ENCODE measurements at places on chromosomes 1 and 21.
A peak's percentile ranks its signal among the peaks of the same experiment; 100 is the strongest.

DNA sequence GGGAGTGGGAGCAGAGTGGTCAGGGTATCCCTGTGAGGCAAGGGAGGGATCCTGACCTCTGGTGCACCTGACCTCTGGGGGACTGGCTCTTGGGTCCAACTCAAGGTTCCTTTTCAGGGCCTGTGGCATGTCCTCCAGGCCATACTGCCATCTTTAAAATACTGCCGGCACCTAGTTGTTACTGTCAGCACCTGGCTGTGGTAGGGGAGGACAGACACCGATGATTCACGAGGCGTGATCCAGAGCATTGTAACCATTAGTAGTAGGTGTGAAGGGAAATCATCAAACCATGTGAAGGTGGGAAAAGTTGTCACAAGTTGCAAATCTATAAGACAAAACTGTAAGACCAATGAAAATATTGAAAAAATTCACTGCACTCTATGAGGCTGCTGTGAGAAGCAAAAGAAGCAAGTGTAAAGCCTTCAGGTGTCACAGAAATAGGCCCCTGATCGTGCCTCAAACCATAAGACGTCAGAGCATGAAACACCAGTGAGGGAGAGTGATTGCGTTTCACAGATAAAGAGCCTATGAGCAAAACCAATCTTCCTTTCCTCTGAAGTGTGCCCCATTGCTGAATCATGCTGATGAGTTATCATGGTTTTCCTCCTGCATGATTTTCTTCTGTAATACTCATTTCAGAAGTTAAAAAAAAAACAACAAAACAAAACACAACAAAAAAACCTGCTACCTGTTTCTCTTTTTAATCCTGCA lies 55.3 kb downstream of the CDC7 start:
- DNase-seq: no peak

DNA sequence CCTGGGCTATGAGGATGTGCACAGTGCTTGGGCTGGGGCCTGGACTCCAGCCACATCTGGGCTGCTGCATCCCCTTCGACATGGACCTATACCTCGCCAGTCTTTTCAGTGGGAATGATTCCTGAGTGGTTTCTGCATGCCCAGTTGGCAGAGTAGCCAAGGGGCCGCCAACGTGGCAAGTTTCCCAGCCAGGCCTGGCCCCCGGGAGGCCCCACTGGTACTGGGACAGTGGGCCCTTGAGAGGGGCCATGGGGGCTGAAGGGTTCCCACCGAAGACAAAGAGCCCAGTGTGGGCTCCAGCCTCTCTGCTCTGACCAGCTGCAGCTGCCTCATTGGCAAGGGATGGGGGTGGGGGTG lies 15.4 kb downstream of the RAP1GAP start:
- DNase-seq: no peak

- no peak for DNase-seq
Measured at GRCh38 chr1:118484893-118485292, 299.9 kb upstream of the SPAG17 start.

DNA sequence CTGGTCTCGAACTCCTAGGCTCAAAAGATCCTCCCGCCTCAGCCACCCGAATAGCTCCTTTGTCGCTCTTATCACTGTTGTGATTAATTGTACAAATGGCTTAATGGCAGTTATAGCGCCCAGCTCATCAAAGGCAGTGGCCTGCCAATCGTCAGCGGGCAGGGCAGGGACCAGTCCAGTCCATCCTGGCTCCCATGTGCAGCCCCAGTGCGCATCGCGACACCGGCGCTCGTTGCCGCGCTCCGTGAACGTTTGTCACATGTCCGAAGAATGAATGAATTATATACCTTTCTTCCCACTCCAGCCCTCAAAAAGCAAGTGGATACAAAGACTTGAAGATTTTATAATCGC lies 18.4 kb downstream of the MTX1 start:
- no peak for DNase-seq

DNA sequence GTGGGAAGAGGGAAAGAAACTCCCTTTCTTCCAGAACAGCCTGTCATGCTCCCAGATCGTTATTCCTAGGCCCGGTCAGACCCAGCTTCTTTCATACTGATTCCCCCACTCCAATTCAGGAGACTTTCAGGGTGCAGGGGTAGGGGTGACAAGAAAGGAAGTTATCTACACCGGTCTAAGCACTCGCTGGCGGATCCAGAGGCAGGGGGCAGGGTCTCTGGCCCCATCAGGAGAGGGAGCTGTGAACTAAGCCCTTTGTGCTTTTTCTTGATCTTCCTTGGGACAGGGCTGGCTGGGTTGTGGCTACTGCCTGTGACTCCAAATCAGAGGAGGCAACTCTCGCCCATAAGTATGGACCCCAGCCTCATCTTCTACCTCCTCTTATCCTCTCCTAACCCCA lies 44.3 kb downstream of the NEK2 start:
- no peak for DNase-seq

DNA sequence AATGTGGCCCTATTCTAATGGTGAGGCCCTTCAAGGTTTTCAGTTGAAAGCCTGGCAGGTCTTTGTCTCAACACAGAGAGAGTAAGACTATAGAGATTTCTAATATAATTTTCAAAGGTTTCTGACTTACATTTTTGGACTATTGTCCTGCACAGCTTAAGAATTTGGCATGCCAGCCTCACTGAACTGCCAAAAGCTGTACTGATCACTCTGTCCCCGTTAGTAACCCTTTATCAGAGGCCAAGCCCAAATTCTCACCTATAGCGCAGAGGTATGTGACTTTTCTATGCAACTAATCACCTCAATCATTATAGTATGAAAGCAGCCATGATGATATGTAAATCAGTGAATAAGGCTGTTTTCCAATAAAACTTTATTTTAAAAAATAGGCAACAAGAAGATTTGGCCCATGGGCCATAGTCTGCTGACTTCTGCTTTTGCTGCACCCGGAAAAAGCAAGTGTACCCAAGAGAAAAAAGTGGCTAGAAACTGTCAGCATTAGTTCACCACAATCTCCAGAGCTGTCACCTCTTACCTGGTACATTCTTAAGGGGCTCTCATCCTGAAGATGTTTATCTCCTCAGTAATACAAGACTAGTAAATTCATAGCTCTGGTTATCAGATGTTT lies 85.4 kb downstream of the PIGK start:
- DNase-seq: no peak

DNA sequence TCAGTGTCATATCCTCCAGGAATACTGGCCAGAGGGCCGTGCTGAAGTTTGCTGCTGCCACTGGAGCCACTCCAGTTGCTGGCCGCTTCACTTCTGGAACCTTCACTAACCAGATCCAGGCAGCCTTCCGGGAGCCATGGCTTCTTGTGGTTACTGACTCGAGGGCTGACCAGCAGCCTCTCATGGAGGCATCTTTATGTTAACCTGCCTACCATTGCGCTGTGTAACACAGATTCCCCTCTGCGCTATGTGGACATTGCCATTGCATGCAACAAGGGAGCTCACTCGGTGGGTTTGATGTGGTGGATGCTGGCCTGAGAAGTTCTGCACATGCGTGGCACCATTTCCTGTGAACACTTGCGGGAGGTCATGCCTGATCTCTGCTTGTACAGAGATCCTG lies 24.8 kb downstream of the MTR start:
- DNase-seq: no peak

DNA sequence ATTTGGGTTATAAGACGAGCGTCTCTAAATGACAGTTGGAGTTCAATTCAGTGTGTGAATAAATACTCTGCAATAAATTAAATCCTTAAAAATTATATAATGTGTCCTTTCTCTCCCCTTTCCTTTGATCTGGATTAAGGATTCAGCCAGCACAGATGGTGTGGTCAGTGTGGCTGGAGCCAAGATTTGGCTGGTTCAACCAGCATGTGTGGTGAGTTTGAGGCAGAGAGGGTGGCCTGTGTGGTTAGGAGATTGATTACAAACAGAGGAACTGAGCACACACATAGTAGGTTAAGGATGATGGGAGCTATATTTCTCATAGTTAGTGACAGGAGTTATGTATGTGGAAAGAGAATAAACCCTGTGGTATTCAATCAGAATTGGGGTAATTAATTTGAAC lies 14.2 kb upstream of the AMIGO1 start:
- no peak for DNase-seq

DNA sequence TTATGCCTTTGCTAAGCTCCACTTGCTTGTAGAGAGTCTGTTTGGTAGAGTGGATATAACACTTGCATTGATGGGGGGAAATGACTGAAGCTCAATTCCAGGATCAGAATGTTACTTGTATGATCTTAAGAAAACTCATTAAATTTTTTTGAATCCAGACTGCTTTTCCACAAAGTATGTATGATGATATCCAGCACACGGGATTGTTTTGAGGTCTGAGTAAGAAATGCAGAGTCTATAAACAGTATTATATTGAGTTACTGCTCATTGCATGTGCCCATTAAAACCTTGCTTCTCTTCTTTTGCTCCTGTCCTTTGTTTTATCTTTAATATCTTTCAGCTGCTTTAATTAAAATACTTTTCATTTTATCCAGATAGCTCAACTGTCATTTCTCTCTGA lies 570.4 kb upstream of the ZRANB2 start:
- DNase-seq: no peak

GRCh38 chr1:167825419-167826079 lies 88.4 kb downstream of the ADCY10 start:
- no peak for DNase-seq

DNA sequence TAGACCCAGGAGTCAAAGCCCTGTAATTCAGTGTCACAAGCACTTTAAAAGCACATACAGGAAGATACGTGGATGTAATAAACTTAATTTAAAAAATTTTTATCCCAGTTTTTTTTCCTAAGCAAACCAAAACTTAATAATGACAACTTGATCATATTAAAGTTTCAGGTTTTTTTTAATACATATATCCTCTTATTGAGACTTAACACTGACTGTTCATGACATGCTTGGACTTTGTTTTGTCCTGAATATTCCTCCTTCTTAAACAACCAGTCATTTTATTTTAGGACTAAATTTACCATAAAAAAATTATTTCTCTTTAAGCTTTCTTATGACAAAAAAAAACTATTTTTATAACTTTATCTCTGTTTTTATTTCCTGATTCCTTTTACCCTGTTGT lies 64.1 kb downstream of the WDR4 start:
- DNase-seq: no peak

DNA sequence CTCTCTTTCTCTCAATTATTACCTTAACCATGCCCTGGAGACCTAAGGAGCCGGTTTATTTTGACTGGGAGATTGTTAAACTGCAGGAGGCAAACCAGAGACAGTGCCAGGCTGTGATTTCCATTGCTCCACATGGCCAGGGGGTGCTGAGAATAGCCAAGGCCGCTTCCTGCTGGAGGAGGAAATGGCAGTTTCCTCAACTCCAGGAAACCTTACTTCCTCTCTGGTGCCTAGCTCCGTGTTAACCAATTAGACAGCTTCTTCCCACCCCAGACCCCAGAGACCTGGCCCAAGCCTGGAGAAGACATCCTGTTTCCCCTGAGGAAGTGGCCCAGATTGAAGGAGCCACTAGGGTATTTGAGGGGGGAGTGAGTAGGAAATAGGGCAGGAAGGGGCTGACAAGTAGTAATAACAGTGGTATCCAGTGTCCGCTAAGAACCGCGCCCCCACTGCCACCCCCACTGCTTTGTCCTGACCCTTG lies 161.2 kb downstream of the PLPP3 start:
- DNase-seq: no peak

- DNase-seq: no peak
Measured at GRCh38 chr1:35488336-35488735, 68.9 kb downstream of the KIAA0319L start.

DNA sequence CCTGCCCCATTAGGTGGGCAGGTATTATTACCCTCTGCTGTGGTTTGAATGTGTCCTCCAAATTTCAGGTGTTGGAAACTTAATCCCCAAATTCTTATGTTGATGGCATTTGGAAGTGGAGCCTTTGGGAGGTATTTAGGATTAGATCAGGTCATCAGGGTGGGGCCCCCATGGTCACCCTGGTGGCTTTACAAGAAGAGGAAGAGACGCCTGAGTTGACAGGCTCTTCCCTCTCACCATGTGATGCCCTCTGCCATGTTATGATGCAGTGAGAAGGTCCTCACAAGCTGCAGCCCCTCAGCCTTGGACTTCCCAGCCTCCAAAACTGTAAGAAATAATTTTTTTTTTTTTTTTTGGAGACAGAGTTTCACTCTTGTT lies 8.8 kb upstream of the THEMIS2 start:
- no peak for DNase-seq

DNA sequence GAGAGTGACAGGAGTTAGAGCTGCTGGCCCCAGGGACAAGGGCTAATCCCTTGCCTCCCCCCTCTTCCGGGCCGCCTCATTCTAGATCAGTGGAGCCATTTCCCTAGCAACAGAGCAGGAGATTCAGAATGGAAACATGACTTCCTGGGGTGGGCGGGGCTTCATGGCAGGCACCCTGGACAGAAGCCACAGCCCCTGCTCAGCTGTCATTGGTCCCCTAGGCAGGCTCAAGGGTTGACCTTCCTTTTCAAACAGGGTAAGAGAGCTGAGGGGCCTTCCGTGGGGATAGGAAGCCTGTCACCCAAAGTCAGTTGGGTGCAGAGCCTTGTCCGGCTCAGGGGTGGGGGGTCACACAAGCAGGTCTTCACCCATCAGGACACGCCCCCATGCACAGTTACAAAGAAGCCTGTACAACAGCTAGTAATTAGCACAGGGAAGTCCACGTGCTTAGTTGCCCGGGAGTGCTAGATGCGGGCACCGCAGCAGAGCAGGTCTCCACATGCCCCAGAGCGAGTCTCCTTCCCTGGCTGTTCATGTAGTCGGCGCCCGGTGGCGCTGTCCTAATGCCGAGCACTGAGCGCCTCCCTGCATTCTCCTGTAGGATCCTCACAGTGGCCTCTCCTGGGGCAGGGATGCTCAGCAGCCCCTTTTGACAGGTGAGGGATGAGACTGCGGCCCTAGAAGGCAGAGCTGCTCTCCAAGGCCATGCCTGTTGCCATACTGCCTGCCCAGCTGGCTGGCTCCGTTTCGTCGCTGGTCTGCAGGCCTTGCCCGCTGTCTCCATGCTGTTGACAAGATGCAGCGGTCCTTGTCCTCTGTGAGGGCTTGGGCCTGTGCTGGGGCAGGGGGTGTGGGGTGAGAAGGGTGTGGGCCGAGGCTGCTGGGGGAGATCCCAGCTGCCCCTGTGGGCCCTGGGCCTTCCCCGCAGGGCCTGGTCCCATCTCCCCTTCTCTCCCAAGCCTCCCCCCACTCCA lies 5.1 kb downstream of the TMEM201 start:
- peak; percentile 76 for DNase-seq

DNA sequence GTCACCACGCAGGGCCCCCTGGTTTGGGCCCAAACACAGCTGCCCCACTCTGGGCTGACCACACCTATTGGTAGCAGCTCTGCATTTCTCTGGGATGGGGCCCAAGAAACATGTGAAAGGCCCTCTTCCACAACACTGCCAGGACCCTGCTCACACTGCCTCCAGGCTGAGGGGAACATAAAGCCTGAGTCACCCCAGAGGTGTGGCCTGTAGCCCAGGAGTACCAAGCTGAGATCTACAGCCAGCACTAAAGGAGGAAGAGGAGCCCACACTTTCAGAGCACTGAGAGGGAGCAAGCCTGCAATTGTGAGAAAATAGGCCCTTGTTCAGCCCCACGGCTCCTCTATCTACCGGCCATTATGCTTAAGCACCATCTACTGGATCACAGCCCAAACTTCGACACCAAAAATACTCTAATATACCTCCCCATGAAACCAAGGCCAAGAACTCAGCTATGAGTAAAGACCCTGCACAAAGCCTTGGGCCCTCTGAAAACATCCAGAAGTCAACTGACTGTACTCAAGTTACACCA lies 14.4 kb upstream of the OR2T10 start:
- no peak for DNase-seq

- DNase-seq: no peak
Measured at GRCh38 chr1:209168204-209168603, 415.3 kb upstream of the CAMK1G start.

Measured in type B pancreatic cell (in vitro differentiated cells).